EL (cell line): ENCODE measurements at places on chromosomes 6 and 20.
A peak's percentile ranks its signal among the peaks of the same experiment; 100 is the strongest.

- DNase-seq = no peak
These were observed 271.5 kb upstream of the KCNQ5 start for GRCh38 chr6:72350296-72350881.

- DNase-seq = no peak
These were observed 105.9 kb upstream of the MLN start for GRCh38 chr6:33909737-33910136.

GRCh38 chr6:14728396-14729024 is 517.4 kb upstream of the JARID2 start:
- DNase-seq = peak; percentile 73

DNA sequence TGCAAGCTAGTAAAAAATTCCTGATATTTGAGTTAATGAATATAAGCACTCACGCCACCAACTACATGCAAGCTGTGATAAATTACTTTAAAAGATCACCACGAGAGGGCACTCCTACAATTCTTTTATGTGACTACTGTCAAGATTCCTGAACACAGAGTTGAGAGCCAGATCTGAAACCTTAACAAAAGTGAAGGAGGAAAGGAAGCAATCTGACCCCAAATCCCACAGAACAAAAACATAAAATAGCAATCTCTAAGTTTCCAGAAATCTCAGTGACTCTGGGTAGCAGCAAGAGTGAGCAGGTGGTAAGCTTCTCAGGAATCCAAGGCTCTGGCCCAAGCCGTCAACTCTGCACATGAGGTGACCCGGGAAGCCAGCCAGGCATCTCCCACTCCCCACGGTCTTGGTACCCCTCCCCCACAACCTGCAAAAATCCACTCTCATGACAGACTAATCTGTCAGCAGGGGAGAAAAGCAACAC is 55.1 kb downstream of the STAU1 start:
- DNase-seq = peak; percentile 69

DNA sequence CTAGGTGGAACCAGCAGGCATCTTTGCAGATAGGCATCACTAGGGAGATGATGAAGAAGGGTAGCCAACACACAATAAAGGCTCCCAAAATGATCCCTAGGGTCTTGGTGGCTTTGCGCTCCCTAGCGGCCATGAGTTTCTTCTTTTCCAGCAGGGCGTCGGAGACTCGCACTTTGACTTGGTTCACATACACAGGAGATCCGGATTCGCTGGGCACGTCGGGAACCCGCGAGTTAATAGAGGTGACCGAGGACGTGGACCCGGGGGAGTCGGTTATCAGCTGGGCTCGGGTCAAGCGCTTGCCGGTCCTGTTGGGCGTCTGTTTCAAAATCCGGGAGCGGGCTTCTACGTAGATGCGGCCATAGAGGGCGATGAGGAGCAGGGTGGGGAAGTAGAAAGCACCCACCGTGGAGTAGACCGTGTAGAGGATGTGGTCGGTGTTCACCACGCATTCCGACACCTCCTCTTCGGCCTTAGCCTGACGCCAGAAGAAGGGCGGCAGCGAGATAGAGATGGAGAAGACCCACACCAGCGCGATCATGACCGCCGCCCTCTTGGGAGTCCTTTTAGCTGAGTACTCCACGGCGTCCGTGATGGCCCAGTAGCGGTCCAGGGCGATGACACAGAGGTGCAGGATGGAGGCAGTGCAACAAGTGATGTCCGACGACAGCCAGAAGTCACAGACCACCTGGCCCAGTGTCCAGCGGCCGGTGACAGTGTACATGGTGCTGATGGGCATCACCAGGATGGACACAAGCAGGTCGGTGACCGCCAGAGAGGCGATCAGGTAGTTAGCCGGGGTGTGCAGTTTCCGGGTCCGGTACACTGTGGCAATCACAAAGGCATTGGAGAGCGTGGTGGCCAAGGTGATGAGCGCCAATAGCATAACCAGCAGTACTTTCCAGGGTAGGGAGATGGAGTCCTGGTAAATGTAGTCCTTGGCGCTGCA is 658 bp downstream of the HTR1B start:
- DNase-seq = peak; percentile 37

DNA sequence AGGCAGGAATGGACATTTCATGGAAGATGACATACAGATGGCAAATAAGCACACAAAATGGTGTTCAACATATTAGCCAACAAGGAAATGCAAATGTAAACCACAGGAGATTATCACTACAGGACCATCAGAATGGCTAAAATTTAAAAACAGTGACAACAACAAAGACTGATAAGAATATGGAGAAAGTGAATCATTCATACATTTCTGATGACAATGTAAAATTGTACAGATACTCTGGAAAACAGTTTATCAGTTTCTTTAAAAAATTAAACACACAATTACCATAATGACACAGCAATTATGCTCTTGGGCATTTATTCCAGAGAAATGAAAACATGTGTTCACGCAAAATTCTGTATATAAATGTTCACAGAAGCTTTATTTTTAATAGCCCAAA is 105.8 kb upstream of the RUNX2 start:
- DNase-seq = no peak

DNA sequence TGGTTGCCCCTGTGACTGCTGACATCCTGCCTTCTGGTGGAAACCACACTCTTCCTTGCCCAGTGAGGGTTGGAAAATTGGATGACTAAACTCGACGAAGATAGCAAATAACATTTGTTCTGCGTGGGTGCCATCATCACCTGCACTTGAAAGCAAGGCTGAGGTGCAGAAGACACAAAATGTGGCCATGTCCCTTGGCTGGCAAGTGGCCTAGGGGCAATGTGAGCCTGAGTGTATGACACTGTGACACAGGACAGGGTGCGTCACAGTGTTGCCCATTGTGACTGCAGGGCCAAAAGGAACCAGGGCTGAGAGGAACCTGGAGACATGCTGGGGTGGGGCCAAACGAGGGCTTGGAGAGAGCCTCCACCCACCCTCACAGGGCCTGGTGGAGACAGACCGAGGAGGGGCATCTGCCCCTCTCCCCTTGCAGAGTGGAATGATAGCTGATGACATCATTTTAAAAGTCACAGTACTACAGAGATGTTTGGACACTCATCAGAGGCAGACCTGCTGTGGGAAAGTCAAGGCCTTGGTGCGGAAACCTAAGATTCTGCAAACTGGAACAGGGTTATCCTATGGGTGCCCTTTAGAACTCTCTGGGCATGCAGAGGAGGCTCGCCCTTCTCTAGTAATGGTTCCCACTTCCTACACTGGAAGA is 12.8 kb upstream of the HLA-F start:
- DNase-seq = no peak

DNA sequence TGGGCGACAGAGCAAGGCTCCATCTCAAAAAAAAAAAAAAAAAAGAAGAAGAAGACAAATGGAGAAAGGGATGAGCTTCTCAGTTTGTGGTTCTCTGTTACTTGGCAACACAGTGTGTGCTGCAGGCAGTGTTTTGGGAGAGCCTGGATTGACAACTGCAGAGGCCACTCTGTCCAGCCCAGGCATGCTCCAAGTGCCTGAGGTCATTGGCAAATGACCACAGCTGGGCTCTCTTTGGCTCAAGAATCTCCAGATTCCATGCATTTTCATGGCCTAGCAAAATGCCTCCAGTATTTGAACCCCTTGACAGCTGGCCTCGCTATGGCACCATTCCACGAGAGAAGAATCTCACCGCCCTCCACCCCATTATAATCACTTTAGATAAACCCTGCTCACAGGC is 126.2 kb downstream of the ANKRD60 start:
- DNase-seq = peak; percentile 70

GRCh38 chr6:93420163-93420795 is 920 bp upstream of the EPHA7 start:
- no peak for DNase-seq

GRCh38 chr6:137148306-137149034 is 25.0 kb downstream of the IL22RA2 start:
- DNase-seq = peak; percentile 43

DNA sequence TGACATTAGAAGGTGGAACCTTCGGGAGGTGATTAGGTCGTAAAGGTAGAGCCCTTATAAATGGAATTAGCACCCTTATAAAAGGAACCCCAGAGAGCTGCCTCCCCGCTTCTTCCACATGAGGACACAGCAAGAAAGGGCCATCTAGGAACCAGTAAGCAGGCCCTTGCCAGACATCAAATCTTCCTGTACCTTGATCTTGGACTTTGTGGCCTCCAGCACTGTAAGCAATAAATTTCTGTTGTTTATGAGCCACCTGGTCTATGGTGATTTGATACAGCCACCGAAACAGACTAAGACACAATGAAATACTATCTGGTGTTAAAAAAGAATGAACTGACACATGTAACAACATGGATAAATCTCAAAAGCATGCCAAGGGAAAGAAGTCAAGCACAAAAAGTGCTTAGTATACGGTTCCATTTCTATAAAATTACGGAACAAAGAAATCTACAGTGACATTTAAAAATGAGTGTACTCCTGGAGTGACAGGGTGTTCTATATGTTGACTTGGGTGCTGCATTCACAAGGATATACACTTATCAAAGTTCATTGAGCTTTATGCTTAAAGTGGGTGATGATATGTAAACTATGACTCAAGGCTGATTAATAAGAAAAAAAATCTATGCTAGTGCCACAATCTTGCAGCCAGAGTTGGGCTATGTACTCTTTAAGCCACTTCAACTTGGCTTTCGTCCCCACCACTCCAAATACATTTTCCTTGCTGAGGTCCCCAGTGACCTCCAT is 18.4 kb downstream of the SERPINB1 start:
- no peak for DNase-seq

- peak; percentile 33 for DNase-seq
These were observed 158.6 kb upstream of the RIMS1 start for GRCh38 chr6:71727632-71728294.

DNA sequence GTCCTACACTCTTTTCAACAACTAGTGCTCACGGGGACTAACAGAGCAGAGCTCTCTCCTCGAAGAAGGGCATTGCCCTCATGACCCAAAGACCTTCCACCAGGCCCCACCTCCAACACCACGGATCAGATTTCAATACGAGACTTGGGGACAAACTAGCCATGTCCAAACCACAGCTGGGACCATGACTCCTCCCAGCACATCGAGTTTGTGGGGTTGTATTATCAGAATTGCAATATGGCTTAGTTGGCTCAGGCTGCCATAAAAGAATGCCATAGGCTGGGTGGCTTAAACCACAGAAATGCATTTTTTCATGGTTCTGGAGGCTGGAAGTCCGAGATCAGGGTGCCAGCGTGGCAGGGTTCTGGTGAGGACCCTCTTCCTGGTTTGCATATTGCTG is 189.7 kb upstream of the PMEPA1 start:
- DNase-seq = no peak
